ENCODE measurements at places on chromosomes 5 and 9.

GRCh38 chr5:159322180-159322579, 8.1 kb downstream of the IL12B start:
- no peak for DNase-seq

- peak; percentile 38 for DNase-seq
Observed at GRCh38 chr9:98168941-98169488, 23.4 kb downstream of the CORO2A start.

DNA sequence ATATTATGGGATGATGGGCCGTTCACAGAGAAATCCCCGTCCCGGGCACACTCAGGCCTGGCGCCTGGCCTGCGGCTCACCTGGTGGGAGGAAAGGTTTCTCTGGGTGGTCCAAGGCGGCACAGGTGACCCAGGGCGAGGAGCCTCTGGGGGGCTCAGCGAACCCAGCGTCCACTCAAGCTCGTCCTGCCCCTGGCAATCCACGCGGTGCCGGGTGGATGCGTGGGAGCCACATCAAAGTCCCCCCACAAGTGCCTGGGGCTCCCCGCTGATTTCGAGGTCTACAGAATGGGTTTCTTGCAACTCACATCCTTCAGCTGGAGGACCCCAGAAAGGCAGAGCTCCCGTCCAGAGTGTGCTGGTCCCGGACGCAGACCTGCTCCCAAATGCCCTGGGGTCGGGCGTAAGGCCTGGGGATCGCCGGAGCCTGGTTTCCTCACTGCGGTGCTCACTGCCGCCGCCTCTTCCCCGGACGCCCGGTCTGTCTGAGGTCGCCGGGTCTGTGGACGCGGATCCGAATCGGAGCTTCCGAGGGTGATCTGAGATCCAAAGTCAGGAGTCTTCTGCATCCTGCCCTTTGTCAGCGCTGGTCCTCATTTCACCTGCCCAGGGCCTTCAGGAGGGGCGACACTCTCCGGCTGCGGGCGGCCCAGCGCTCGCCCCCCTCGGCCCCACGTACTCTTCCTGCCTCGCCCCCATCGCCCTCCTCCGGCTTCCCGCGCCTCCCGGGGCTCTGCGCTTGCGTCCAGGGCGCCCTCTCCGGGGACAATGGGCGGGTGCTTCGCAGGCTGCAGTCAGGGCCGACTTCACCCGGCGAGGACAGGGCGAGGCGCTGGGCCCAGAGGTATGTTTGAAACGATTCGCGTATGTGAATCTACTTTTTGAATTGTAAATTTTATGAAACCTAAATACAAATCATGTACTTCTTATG, 20.0 kb upstream of the RUFY1 start:
- DNase-seq = no peak

GRCh38 chr9:14198841-14199455, 115.0 kb downstream of the NFIB start:
- no peak for DNase-seq
